ENCODE measurements at places on chromosomes 2 and 18.

DNA sequence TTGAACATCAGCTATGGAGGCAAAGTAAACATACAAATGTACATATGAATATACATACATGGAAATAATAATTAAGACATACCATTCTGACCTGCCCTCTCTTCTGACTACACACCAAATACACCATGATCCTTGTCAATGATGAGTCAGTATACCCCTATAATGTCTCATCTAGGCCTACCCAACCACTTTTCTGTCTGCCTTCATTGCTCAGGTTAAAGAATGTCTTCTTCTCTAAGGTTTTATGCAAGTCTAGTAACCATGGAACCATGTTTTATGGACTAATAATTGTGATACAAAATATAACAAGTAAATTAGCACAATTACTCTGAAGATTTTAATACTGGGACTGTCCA lies 128.7 kb downstream of the NCKAP5 start:
- DNase-seq = no peak

- no peak for DNase-seq
Observed at GRCh38 chr18:29711932-29712331, 1330.6 kb downstream of the DSC3 start.

- no peak for DNase-seq
Observed at GRCh38 chr2:95001051-95001562, 24.4 kb upstream of the MAL start.

DNA sequence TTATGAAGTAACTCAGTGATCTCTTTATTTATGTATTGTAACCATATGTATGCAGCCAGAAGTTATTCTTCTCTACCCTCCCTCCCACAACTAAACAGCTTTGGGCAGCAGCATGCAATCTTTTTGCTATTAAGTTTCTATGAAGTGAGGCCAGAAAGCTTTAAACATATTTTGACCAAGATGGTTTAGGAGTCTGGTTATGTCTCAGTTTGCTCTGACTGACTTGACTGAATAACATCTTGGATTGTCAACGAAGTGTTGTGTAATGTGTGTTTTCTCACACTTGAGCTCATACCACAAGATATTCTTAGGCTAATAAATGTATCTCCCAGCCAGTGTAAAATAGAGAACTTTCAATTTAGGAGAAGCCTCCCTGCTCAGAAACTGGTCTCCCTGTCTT lies 104.3 kb downstream of the TTC27 start:
- no peak for DNase-seq

GRCh38 chr18:45860971-45861370 lies 35.5 kb downstream of the SIGLEC15 start:
- DNase-seq = no peak

DNA sequence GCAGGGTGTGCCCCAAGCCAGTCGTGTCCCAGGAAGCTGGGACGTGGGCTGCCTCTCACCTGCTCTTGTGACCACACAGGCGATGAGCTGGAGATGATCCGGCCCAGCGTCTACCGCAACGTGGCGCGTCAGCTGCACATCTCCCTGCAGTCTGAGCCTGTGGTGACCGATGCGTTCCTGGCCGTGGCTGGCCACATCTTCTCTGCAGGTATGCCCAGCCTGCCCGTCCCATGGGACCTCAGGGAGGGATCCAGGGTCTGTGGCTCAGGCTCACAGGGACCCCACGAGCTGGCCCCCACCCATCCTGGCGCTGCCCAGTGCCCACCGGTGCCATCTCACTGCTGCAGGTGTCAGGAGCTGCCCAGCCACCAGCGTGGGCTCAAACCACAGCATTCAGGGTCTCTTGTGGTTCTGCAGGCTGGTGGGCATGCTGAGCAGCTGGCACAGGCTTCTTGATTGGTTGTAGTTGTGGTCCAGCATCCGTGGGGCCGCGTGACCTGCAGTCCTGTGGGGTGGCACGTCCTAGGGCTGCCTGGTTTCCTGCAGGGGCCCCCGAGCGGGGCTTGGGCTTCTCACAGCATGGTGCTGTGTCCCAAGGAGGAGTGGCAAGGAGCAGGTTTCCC lies 3.8 kb downstream of the BOK start:
- no peak for DNase-seq

DNA sequence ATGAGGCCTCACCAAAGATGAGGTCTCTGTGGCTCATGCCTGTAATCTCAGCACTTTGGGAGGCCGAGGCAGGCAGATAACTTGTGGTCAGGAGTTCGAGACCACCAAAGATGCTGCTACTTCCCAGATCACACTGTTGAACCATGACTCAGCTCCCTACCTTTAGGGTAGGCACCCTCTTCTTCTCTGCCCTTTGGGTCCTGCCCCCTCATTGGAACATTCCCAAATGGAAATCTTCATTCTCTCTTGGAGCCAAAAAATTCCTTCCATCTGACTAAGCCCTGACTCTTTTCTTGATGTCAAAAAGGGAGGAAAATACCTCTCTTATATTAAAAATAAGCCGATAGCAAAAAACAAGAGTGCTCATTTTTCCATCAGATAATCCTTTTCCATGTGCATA lies 183.5 kb downstream of the PAX3 start:
- DNase-seq = no peak

GRCh38 chr2:177445200-177445599 lies 52.6 kb downstream of the AGPS start:
- no peak for DNase-seq

GRCh38 chr2:41326851-41327250 lies 721.0 kb upstream of the PKDCC start:
- DNase-seq = no peak

DNA sequence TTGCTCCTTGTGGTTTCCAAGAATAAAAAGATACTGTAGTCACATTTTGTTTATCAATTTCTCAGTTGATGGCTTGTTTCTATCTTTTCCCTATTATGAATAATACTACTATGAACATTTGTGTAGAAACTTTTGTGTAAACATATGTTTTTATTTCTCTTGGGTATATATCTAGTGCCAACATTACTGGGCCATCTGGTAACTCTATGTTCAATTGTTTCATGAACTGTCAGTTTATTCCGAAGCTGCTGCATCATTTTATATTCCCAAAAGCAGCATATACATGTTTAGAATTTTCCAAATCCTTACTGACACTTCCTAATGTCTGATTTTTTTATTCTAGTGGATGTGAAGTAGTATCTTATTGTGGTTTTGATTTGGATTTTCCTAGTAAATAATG lies 737.6 kb upstream of the TMEFF2 start:
- no peak for DNase-seq

- no peak for DNase-seq
Observed at GRCh38 chr2:152432206-152432653, 97.3 kb downstream of the FMNL2 start.

DNA sequence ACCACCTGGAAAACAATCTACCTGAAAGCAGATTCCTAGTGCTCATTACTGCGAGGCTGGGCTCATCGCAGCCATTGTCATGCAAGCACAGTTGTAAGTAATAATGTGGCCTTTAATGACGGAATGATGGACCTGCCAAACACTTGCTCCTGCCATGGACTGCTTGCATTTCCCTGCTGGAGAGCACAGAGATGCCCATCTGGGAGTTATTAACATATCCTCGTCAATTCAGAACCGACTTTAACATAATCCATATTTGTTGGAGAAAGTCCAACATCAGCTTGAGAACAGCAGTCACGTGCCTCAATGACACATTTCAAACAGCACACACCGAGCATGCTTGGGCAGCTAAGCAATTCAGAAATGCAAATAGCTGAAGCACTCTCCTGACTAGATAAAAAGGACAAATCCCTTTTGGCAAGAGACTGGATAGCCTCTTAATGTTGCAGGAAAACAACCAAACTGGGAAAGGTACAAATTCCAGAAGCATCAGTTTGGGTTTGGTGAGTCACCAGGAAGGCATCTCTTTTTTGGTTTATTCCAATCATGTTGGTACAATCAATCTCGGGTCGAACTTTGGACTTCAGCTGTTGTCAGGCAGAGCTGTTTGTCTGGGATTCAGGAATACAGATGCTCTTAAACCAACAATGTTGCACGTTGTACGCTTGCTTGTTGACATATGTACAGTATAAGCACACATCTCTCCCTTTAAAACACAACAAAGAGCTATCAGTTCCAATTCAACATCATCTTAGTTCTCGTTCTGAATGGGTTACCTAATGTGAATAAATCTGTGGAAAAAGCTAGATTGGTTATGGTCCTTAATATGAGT lies 395.8 kb downstream of the LNPK start:
- DNase-seq = no peak

- DNase-seq = no peak
Observed at GRCh38 chr2:124122340-124122739, 97.3 kb downstream of the CNTNAP5 start.

- no peak for DNase-seq
Observed at GRCh38 chr18:49812286-49813068, 856 bp downstream of the ACAA2 start.

DNA sequence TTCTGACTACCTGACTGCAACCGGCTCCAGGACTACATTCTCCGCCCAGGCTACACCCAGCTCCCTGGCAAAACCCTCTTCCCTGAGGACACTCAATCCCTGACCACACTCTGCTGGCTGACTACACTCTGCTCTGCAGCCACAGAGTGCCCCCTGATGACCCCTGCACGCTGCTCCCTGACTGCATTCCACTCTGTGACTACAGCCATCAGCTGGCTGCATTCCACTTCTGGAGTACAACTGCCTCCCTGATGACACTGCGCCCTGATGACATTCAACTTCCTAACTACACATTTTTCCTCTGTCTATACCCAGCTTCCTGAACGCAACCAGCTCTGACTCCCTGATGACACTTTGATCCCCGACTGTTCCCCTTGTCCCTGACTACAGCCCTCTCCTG lies 71.3 kb upstream of the NRXN1 start:
- DNase-seq = no peak

DNA sequence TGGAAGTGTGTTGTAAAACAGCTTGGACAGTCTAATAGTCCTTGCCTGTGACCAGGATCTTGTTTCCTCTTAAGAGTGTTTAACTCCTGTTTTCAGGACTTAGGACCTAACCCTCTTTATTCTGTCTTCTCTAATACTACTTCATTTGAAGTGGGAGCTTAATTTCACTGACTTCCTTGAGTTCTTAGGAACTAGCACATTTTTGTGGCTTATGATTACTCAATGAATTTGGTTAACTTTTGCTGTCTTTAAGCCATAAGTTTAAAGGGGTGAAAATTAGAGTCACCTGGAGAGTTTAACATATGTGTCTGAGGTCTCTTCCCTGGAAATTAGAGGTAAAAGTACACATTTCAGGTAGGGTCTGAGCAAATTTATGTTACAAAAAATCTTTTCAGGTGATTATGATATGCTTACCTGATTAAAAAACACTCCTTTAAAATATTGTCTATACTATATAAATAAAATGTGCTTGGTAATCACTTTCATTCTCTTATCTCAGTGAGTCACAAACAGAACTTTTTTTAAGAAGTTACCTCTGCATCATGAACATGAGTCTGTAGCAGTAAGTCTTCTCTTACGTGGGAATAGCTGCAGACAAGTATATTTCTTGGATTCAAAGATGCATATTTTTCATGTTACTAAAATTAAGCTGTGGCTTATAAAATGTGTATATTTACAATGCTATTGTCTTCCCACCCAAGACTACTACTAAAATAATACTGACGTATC lies 52.7 kb downstream of the ATP9B start:
- DNase-seq = no peak

GRCh38 chr2:29073933-29074332 lies 390 bp downstream of the PCARE start:
- DNase-seq = no peak

- no peak for DNase-seq
Observed at GRCh38 chr2:60306267-60306861, 247.1 kb downstream of the BCL11A start.

- no peak for DNase-seq
Observed at GRCh38 chr2:226526716-226527115, 272.9 kb downstream of the IRS1 start.

GRCh38 chr2:43218702-43219382 lies 7.6 kb downstream of the ZFP36L2 start:
- peak; percentile 32 for DNase-seq

GRCh38 chr2:27723372-27724144 lies 48.0 kb upstream of the MRPL33 start:
- no peak for DNase-seq

DNA sequence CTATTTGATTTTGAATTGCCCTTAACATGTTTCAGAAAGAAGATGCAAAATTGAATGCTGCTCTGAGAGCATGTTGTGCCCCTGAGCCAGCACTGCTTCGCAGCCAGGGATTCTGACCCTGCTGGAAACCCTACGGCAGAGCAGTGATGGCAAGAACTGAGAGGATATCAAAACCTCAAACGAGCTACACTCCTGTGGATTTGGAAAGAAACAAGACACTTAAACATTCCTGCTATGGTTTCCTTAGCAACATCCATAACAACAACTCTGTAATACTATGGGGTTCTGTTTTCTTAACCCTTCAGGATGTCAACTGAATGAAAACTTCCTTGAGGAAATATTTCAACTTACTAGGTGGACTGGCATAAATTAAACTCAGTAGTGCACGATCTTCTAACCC lies 649.1 kb downstream of the NYAP2 start:
- DNase-seq = no peak

DNA sequence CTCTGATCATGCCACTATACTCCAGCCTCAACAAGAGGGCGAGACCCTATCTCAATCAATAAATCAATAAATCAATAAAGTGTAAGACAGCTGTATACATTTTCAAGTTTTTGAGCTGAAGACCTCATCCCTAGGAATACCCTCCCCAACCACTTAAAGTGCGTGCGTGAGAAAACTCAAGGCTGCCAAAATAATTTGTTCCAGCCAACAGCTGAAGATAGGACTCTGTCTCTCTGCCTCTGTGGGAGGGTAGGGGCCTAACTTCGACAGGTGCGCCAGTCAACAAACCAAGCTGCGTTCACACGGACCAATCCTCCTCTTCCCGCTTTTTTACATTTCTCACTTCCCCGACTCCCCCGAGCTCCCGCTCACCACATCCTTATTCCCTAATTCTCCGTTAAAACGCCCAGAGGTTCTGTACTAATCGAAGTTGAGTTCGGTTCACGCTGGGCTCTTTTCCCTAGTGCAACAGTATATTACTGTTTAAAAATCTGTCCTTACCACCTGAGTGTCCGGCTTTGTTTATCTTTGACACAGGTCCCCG lies 618 bp downstream of the POLR2D start:
- no peak for DNase-seq

- DNase-seq = no peak
Observed at GRCh38 chr2:37637190-37637860, 34.1 kb downstream of the CDC42EP3 start.

GRCh38 chr2:40165509-40165844 lies 286.4 kb downstream of the SLC8A1 start:
- no peak for DNase-seq

DNA sequence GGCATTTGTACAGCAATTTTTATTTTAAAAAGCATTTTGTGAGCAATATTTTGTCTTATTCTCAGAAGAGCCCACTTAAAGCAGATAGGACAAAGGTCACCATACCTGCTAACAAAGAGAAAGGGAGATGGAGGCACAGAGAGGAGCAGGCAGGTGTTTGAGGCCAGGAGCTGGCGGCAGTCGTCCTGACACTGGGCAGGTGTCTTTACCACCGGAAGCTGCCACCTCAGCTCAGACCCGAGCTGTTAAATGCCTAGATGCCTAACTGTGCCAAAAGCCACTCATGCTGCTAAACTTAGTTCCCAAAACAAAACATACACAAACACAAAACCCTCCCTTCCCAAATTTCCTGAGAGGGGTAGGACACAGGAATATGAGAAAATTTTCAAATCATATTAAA lies 120.9 kb downstream of the CNTNAP5 start:
- DNase-seq = no peak

All from stimulated activated CD4-positive, alpha-beta T cell treated with anti-CD3 and anti-CD28 coated beads, Interleukin-12 subunit alpha, Interleukin-12 subunit beta, amount 100 ng/mL, for 24 hours (primary cell).